Urinary bladder (tissue), 4 donors: ENCODE measurements at places on chromosomes 11 and 22. TPM values are rescaled to one million over a fixed set of nuclear protein-coding genes. Genes with fewer than 3 reads are reported as not detected.

Gene PYGM
- polyA plus RNA-seq: 33.6 TPM

DNA sequence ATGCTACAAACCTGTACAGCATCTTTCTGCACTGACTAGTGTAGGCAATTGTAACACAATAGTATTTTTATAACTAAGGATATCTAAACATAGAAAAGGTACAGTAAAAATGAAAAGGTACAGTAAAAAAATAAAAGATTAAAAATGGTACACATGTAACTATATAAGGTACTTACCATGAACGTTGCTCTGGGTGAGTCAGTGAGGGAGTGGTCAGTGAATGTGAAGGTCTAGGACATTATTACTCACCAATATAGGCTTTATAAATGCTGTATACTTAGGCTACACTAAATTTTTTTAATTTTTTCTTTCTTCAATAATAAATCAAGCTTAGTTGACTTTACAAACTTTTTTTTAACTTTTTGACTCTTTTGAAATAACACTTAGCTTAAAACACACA is 59.9 kb downstream of the EIF3M start:
- DNase-seq: no peak

- DNase-seq: no peak
These were observed 69.3 kb downstream of the CEP164 start for GRCh38 chr11:117396970-117397369.

GRCh38 chr11:10663990-10664389 is 29.6 kb downstream of the IRAG1 start:
- DNase-seq: no peak

Gene NLRP14
- 0.01 TPM for polyA plus RNA-seq

GRCh38 chr22:32776802-32777201 is 24.7 kb upstream of the TIMP3 start:
- DNase-seq: no peak

GRCh38 chr22:23868580-23868979 is 10.9 kb downstream of the SLC2A11 start:
- no peak for DNase-seq

DNA sequence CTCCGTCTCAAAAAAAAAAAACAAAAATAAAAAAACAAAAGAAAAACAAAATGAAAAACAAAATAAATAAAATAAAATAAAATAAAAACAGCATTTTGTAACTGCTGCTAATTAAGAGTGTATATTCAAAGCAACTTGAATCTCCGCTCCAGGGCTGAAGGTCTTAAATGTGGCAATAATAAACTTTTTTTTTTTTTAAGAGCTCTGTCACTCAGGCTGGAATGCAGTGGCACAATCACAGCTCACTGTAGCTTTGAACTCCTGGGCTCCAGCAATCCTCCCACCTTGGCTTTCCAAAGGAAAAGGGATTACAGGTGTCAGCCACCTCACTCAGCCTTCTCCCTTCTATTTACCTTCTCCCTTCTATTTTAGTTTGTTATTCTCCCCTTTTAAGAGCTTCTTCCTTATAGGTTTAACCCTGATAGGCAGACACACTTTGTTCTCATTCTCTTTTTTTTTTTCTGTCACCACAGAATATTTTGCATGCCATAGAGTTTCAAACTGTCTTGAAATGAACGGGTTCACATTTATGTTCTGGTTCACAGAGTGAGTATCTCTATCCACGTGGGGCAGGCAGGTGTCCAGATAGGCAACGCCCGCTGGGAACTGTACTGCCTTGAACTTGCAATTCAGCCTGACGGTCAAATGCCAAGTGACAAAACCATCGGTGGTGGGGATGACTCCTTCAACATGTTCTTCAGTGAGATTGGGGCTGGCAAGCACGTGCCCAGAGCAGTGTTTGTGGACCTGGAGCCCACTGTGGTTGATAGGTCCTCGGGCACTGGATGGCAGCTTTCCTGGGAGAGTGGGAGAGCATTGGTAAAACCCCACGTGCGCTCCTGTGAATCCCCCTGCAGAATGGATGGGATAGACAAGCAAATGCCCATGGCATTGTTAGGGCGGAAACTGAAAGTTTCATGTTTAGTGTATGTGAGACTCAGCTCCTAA is 19.4 kb downstream of the LRRC74B start:
- DNase-seq: no peak

DNA sequence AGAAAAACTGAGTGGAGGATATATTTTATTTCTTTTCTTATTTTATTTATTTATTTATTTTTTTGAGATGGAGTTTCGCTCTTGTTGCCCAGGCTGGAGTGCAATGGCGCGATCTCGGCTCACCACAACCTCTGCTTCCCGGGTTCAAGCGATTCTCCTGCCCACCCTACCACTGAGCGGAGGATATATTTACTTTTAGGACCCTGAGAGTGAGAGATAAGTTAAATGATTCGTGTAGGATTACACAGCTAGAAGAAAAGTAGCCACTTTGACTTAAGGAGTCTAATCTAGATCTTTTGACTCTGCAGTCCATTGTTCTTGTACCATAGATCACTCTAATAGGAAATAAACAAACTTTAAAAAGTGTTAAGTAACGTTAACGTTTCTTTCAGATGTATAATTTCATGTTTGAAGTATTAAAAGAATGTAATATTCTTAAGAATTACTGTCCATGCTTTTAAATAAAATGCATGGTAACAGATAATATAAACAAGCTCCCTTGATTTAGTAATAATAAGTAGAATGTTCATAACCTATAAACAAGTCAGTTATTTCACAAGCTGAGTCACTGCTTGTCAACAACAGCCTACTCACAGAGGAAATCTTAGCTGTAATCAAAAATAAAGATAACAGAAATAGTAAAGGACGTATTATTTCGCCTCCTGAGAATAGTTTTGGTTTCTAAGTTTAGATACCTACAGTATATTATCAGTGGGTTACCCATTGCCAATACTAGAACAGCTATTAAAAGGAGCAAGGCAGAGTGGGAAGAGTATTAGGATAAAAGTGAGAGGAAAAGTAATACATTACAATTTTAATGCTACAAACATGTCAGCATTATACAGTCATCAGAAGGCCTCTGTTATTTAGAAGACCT is 18.6 kb downstream of the USP47 start:
- no peak for DNase-seq

- DNase-seq: no peak
These were observed 70.9 kb upstream of the UBASH3B start for GRCh38 chr11:122584670-122585069.

GRCh38 chr11:47907499-47907898 is 59.3 kb upstream of the NUP160 start:
- DNase-seq: no peak

GRCh38 chr11:64028398-64029115 is 7.2 kb upstream of the FLRT1 start:
- DNase-seq: no peak

DNA sequence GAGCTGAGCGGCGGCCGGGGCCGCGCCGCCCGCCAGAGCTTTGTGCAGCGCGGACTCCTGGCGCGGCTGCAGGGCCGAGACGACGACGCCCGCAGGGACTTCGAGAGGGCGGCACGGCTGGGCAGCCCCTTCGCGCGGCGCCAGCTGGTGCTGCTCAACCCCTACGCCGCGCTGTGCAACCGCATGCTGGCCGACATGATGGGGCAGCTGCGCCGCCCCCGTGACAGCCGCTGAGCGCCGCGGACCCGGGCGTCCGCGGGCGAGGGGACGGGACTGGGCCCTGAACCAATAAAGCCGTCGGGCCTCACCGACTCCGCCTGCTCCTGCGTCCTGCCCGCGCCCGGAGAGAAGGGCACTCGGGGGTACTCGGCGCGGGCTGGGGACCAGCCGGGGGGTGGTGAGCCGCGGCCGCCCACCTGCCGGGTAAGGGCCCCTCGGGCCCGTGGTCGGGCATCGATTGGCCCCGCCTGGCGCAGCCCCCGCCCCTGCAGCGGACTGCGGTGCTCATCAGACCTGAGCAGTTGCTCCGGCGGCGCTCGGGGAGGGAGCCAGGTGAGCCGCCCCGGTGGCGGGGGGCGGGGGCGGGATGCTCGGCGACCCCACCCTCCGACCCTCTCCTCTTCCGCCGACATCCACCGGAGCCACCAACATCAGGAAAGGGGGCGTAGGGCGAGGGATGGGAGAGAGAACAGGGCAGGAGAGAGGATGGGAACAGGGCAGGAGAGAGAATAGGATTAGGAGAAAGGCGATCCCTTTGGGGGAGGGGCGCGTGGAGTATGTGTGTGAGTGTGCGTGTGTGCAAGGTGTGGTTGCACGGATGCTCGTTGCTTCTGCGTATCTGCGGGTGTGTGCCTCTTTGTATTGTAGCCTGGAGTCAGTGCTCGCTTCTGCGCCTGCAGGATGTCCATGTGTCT is at the start of gene TMEM25:
TMEM25 (plus strand) TSS at position 510 of the 914 bp plus-strand sequence. CDS start 610 bp downstream, outside the sequence.
- no peak for DNase-seq
